ENCODE measurements at places on chromosomes 5 and 9.

GRCh38 chr5:135574493-135574892 lies 4.3 kb downstream of the CXCL14 start:
- DNase-seq, result no peak

DNA sequence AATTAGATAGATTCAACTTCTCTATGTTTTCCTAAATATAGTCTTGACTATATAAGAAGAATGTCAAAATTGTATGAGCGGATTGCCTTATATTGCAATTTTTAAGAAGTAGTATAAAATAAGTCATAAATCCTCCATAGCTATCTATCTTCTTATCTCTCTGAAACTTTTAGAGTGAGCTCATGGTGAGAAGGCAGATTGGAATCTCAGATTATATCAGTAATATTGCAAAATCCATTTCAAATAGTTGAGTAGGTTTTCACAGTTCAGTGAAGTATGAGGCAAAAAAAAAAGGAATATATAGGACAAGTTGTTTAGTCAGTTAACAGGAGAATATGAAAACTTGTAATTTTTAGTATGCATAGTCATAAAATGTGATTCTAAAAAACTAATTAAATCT lies 156.4 kb downstream of the FAM174A start:
- DNase-seq, result no peak

DNA sequence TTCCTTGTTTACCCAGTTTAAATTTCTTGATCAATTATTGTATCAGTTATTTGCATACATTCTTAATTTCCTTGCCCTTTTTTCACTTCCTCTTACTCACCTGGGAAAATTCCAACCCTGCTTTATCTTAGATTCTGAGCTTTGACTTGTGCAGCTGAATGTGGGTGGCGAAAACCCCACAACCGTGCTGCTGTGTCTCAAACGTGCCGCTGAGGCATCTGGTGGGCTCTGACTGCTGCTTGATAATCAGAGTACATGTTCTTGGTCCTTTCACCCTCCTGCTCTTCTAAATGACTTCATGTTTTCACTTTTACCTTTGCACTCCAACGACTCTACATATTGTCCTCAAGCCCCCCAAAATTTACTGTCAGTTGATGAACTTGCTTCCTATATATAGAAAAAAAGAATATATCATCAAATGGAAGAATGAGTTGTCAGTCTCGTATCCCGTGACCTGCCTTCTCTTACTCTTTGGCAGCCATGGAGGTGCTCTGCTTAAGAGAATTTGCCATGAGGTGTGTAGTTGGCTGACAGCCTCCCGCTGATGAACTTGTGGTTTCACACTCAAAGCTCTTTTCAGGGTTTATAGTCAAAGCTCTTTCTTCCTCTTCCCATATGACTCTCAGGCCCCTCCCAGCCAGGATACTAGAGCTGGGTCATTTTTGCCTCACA lies 14.0 kb upstream of the JAK2 start:
- DNase-seq, result no peak

DNA sequence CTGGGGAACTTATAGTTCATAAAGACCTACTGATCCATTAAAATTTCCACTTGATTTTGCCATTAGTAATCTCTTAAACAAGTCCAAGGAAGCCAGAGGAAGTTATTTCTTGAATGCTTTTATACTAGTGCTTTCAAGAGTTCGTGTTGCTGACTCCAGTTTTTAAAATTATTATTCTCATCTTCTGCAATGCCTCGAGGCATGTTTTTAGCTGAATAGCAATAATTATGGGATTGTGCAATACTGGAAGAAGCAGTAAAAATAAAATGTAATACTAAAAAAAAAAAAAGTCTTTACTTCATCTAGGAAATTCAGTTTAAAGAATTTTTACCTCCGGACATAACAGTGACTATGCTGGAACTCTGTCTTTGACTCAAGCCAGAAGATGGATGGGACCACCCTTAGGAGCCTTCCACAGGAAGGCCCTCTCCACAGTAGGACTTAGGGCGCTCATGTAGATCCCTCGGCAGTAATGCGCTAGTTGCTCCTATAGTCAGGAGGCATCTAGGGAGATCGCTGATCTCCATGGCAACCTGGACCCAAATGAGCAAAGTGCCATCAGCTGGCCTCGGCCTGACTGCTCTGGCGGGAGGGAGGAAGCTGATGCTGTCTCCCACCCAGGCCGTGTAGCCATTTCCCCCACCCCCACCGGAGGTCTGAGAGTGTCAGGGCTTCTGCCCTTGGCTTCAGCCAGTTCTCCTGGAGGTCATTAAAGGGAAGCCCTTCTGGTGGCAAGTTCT lies 56.7 kb downstream of the DAPK1 start:
- no peak for DNase-seq

DNA sequence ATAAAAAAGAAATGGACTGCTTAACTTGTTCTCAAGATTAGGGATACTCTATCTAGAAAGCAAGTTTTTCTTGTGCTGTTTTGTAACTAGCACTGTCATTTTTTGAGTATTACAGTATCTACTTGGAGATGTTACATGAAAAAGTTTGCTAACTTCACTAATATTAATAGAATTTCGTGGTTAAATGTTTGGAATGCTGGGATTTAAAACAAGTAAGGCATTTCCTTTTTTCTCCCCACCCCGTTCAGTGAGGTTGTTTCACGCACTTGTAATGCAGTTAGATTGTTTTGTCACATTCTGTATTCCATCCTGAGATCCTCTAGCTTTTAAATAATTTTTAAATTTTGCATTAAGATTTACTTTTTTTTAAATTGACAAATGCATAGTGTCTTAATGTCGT lies 20.0 kb upstream of the TEK start:
- no peak for DNase-seq

DNA sequence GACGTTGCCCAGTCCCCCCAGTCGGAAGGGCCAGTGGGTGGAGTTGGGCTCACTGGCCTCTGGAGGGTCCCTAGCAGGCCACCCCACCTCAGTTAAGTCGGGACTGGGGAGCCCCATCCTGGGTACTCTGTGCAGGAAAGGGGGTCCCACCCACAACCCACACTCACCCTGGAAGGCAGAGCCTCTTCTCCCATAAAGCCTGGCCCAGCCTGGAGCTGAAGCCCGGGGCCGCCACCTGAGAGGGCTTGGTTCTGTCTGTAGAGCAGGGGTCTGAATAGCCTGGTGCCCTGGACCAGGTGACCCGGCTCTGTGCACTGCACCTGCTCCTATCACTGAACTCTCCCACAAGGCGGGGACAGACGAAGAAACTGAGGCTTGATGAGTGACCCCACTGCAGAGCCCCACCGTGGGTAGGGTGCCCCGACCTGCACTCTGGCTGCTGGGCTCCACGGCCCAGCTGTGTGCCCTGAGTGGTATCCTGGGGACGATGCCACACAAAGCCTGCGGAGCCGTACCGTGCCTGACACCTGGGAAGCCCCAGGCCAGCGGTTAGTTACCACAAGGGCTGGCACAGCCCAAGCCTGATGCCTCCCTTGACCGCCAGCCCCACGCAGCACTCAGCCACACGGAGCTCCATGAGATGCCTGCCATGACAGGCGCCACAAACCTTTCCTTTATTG lies 7.3 kb downstream of the PTGES2 start:
- no peak for DNase-seq

GRCh38 chr5:33306758-33307157 lies 134.0 kb upstream of the TARS1 start:
- DNase-seq, result no peak

- no peak for DNase-seq
Measured at GRCh38 chr5:176532795-176533194, 4.4 kb downstream of the RNF44 start.

DNA sequence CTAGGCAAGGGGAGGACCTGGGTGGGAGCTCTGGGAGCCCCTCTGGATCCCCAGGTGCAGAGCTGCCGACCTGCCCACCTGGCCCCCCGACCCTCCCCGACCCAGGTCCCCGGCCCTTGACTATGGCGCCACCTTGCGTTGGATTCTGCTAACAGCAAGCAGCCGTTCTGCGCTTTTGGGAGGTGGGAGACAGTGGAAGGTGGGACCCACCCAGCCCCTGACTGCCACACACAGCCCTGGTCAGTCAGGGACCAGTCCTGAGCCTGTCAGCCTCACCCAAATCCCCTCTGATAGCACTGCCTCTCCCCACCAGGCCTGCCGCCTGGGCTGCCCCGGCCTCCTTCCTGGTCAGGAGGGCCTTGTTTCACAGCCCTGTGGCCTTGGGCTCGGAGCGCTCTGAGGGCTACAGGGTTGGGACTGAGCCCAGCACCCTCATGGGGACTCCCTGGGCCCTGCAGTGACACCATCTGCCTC lies 77.9 kb downstream of the HMCN2 start:
- DNase-seq, result no peak

DNA sequence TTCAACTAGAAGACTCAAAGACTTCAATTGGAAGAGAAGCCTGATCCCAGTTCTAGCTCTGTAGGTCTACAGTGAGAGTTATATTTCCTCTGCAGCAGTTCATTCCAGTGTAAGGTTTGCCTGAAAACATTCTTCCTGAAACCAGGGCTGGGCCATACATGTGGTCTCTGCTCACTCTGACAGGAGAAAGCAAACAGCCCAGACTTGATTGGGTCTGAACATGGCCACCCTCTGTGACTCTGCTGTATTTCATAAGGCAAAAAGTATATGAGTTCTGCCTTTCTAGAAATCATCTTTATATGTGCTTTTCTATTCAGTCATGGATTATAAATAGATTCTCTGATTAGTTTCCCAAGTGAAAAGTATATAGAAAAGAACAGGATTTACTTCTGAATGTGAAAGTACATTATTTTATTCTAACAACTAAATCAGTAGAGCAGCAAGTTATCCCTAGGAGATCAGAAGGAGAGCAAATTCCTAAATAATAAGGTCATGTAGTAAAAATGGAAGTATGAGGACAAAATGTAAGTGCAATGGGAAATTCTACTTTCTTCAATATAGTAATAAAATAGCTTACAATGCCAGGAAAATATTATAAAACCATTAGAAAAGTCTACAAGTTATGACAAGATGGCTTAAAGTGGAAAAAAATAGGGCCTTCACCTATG lies 144.3 kb downstream of the EFNA5 start:
- DNase-seq, result no peak

GRCh38 chr9:79123415-79123814 lies 448.4 kb upstream of the TLE4 start:
- no peak for DNase-seq

- DNase-seq, result no peak
Measured at GRCh38 chr5:67934976-67935375, 280.6 kb upstream of the PIK3R1 start.

GRCh38 chr9:107780960-107781359 lies 291.4 kb upstream of the KLF4 start:
- DNase-seq, result no peak

DNA sequence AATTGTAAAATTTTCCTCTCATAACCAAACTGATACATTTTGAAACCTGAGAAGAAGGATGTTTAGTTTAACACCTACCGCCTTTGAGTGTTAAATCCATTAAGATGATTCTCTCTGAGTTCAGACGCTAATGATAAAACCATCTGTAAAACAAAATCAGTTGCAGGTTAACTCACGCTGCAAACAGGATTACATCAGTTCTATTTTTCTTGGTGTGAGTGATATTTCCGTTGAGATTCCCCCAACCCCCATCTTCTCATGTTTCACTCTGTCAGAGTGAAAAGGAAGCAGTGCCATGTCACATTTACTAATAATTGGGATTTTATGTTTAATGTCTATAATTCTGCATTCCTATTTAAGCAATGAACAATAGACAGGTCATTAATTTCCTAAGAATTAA lies 146.5 kb downstream of the FANCC start:
- DNase-seq, result no peak

DNA sequence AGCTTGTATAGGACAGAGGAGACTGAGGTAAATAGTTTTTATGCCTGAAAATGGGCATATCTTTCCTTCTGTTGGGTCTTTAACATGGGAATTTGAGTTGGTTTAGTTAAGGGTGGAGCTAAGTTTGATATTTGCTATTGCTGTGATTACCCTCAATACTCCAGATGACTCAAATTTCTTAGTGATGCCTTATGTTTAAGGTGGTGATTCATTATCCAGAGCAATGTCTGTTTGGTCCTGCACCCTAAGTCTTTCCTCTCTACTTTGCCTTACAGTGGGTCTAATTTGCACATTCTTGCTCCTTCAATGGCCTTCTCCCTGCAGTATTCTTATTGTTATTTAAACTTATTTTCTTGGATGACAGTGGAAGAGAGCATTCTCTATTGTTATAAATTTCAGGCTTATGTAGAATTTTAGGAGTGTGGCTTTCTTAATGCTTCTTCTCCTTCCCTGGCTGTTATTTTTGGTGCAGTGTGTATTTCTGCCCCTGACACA lies 312.9 kb upstream of the RPS23 start:
- DNase-seq, result no peak

DNA sequence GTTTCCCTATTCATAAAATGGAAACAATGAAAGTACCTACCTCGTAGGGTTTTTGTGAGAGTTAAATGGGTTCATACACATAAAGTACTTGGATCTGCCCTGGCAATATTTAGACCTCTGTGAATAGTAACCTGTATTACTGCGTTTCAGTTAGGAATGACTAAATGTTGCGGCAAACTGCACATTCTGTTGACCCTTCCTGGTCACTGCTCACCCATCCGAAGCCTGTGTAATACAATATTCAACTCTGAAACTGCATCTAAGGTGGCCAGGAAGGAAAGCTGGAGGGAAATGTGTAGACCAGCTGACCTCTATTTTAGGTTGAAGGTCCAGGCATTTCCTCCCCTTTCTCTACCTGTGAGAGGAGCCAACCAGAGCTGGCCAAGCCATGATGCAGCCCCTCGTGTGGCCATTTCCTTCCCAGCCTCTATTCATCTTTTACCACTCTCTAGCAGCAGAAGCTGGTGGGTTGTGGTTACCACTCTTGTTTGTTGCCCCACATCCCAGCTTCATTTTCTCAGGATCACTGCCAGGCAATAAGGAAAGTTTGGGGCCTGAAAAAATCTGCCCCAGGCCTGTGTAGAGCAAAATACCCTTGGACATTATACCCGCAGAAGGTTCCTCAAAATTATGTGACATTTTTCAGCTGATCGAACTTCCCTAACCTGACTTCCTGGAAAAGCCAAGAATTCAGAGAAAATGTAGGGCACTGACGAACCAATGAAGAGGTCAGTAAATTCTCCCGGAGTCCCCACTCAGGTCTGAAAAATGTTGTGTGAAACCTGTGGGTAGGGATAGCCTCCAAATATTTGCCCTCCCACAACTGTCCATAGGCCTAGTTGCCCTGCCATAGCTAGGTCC lies 20.5 kb upstream of the PDCD1LG2 start:
- DNase-seq, result no peak

DNA sequence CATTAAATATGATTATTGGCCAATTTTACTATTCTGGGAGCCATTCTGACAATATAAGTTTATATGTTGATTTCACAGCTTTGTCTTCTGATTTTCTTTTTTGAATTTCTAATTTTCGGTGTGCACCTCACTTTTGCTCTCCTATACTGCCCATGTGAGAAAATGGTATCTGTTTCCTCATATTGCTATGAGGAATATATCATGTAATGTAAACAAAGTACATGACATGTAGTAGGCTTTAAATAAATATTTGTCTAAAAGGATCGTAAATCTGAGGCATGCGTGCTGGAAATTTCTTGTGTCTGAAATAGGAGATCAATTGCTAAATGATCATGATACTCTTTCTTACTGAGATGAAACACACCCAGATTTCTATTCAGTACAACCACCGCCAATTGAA lies 119.9 kb downstream of the ZDHHC21 start:
- DNase-seq, result no peak

All from KG1 (cell line).